ENCODE measurements at places on chromosomes 13 and 19.

DNA sequence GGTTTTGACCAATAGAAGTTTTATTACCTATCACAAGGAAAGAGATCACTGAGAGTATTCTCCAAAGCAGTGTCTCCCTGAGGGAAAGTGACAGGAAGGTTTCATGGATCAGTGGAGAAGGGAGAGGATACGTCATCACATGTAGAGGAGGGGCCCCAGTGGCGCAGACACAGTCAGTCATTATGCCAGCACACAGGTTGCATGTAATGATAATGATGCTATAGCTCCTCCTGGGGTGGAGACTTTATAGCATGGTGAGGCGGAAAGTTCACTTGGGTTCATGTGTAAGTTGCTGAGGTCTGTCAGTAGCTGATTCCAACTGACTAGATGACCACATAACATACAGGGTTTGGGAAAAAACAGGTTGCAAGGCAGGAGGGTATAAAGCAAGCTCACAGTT lies 88.8 kb downstream of the FNDC3A start:
- no peak for DNase-seq

DNA sequence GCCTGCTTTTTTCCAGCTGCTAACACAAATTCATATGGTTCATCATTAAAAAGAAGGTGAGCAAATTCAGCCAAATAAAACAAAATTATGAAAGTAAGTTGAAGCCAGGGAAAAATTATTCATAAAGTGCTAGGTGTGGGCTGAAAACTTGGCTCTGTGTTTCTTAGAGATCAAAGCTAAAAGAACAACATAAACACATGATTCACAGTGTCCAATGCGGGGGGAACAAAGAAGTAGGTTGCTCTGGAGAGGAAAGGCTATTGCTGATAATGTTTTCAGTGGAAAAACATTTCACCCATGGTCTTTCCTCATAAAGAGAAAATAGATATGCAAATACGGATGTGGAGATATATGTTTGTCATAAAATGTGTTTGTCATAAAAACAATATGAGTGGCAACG lies 1691.5 kb upstream of the SLC10A2 start:
- DNase-seq, result no peak

GRCh38 chr19:43913383-43913782 lies 21.7 kb downstream of the ZNF45 start:
- DNase-seq, result no peak

GRCh38 chr13:28013482-28013881 lies 25.0 kb upstream of the URAD start:
- no peak for DNase-seq

GRCh38 chr13:76004416-76004815 lies 368.3 kb downstream of the LMO7 start:
- no peak for DNase-seq

GRCh38 chr19:35290381-35291127 lies 1.4 kb upstream of the MAG start:
- DNase-seq, result no peak

DNA sequence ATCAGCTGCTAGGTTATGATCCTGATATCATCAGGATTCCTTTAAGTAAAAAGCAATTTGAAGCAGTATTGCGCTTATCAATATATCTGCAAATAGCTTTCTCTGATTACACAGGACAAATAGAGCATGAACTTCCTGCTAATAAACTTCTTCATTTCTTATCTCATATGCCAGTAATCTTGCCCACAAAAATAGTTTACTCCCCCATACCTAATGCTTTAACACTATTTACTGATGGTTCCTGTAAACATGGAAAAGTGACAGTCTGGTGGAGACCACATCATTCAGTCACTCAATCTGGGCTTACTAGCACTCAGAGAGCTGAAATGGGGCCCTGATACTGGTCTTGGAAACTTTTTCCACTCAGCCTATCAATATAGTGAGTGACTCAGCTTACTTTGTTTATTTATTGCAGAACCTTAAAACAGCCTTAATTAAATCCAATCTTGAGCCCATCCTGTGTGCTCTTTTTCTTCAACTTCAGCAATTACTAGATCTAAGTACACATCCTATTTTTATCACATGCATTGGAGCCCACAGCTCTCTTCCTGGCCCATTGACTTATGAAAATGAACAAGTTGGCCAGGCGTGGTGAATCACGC lies 1464.3 kb downstream of the UQCRFS1 start:
- no peak for DNase-seq

DNA sequence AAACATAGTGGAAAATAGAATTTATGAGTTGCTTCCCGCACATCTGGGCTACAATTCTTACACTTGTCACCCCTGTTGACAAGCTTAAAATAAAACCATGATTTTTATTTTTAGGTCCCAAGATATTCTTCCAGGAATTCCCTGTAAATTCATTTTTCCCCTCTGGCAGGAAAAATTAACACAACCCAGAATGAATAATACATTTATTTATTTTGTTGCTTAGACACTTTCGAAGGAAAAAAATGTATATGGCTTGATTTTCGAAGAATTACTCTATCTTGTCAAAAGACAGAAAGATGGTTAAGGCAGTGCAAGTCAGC lies 74.4 kb downstream of the LHFPL6 start:
- no peak for DNase-seq

DNA sequence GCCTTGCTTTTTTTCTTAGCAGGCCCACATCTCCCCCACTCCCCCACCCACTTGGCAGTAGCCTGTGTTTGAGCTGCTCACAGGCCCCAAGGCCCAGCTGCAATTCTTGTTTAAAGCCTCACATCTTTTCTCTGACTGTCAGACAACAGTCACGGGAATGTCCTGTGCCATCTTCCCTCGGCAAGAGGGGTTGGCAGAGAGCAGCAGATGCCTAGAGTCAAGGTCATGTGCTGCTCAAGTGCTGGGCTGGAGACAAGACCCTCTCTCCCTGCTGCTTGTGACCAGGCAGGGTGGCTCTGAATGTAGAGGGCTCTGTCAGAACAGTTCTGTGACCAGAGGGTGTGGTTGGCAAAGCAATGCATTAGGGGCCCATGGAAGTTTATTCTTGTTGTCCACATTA lies 47.4 kb downstream of the BBC3 start:
- no peak for DNase-seq

DNA sequence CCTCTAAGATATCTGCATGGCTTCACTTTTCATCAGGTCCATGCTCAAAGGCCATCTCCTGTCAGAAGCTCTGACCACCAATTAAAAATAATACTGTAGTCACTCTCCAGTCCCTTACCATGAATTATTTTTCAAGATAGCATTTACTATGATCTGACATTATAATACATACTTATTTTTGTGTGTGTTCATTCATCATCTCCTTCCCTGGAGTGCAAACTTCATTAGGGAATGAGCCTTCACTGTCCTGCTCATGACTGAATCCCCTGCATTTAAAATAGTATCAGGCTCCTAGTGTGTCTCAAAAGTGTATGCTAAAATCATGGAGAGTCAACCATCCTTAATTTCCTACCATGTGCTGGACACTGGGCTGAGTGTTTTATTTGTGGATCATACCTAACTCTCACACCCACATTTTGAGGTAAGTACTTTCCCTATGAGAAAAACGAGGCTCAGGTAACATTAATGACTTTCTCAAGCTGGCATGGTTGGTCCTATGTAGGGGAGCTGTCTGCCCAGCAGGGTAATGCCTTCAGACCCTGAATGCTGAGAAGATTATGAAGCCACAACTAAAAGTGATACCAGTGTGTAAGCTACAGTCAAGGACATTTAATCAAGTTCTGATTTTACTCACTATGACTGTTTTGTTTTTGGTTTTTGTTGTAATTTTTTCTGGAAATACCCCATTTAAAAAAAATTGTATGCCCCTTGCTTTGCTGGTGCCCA lies 16.3 kb downstream of the PLA2G4C start:
- DNase-seq, result no peak

GRCh38 chr13:66576381-66576780 lies 653.8 kb downstream of the PCDH9 start:
- DNase-seq, result no peak
